ENCODE measurements at places on chromosomes 7 and 10.

DNA sequence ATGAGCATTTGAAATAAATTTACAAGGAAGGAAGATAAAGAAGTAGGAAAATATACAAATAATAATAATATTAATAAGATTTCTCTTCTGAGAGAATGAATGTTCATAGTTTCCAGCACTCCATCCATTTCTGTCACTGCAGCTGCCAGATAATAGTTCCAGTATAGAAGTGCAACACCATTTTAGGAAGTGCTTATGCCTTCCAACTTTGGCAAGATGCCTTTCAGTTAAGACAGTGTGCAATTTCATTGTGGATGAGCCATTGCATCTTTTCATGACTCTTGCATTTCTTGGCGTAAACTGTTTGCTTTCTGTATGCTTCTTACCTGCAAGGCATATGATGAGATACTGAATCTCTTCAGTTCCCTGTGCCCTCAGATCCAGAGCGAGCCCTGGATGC, 185.0 kb downstream of the PDE1C start:
- DNase-seq: no peak

GRCh38 chr7:137925091-137925490, 76.8 kb downstream of the CREB3L2 start:
- no peak for DNase-seq

DNA sequence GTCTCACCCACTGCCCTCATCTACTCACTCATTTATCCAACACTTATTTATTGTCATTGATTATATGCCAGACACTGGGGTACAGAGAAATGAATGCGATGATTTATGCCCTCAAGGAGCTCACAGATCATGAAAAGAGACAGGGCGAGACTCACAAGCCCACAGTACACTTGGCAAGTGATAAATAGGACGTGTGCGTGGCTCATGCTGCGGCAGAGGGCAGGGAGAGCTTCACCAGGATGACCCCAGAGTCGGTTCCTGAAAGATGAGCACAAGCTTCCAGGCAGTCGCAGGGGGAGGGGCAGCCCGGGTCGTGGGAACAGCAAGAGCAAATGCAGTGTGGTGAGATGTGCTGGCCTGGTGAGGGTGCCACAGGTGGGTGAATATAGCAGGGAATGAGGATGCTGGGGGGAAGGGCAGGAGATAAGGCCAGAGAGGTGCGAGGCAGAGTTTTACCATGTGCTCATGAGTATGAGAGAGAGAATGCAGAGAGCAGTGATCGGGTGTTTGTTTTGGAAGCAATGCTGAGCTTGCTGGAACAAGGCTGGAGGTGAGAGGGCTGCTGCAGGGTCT, 70.9 kb downstream of the ATXN7L1 start:
- DNase-seq: no peak

GRCh38 chr10:26215935-26216584, 514 bp upstream of the GAD2 start:
- no peak for DNase-seq

- DNase-seq: no peak
Observed at GRCh38 chr7:125122173-125122572, 192.5 kb upstream of the POT1 start.
